ENCODE measurements at places on chromosomes 12 and 14. TPM values are rescaled to one million over a fixed set of nuclear protein-coding genes. Genes with fewer than 3 reads are reported as not detected.
A peak's percentile ranks its signal among the peaks of the same experiment; 100 is the strongest.

HIF1A gene
- 40.3 TPM for polyA plus RNA-seq

DNA sequence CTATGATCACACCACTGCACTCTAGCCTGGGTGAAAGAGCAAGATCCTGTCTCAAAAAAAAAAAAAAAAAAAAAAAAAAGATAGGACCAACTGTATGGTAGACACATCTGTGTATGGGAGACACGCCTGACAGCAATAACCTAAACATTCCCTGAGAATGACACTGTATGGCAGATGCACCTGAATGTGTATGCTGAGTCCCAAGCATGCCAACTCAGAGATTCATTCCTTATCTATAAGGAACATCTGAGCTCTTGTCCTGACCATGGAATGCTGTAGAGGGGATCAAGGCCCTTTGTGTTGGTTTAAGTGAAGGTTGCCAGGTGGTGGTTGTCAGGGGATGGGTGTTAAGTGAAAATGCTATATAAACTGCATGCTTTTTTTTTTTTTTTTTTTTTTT lies 19.2 kb upstream of the LGALS3 start:
- no peak overlapping the region for H3K4me3 ChIP-seq
- no peaks in the 10 kb centered on the region for H3K27me3 ChIP-seq
- no peaks in the 10 kb centered on the region for H3K36me3 ChIP-seq
- H3K27ac ChIP-seq = no peak overlapping the region
- peaks cover 30% of the 10 kb centered on the region for H3K4me1 ChIP-seq

- H3K27ac ChIP-seq = peak within 1 kb of the TSS; percentile 78
- peak; percentile 90 for DNase-seq
- H3K27me3 ChIP-seq = no peaks in the 10 kb centered on the region
Measured at GRCh38 chr12:2959192-2959504, at the start of gene TEAD4. Gene TEAD4 (plus strand): TSS chr12:2959397.

DNA sequence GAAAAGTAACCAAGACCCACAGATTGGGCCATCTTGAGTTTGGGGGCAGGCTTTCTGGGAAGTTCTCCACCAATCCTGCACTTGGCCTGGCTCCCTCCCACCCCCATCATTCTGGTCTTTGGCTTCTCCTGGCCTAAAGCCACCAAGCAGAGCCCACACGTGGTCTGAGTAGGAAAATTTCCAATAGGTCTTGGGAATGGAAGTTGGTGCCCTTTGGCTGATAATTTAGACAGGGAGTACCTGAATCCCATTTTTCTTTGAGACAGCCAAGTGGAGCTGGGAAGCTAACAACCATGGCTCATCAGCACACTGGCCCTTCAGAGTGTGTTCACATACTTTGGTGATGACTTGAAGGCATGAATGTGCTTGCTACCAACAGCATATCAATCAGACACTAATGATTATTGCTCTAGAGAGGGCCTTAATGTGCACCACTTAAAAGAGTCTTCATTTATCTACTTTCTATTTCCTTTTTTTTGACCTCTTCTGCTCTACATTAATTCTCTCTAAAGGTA lies 156.0 kb downstream of the EGLN3 start:
- no peak overlapping the region for H3K27ac ChIP-seq
- H3K27me3 ChIP-seq = peaks cover 1% of the 10 kb centered on the region
- no peaks in the 10 kb centered on the region for H3K4me1 ChIP-seq
- no peak overlapping the region for H3K4me3 ChIP-seq
- no peaks in the 10 kb centered on the region for H3K36me3 ChIP-seq
- no peak for DNase-seq

DNA sequence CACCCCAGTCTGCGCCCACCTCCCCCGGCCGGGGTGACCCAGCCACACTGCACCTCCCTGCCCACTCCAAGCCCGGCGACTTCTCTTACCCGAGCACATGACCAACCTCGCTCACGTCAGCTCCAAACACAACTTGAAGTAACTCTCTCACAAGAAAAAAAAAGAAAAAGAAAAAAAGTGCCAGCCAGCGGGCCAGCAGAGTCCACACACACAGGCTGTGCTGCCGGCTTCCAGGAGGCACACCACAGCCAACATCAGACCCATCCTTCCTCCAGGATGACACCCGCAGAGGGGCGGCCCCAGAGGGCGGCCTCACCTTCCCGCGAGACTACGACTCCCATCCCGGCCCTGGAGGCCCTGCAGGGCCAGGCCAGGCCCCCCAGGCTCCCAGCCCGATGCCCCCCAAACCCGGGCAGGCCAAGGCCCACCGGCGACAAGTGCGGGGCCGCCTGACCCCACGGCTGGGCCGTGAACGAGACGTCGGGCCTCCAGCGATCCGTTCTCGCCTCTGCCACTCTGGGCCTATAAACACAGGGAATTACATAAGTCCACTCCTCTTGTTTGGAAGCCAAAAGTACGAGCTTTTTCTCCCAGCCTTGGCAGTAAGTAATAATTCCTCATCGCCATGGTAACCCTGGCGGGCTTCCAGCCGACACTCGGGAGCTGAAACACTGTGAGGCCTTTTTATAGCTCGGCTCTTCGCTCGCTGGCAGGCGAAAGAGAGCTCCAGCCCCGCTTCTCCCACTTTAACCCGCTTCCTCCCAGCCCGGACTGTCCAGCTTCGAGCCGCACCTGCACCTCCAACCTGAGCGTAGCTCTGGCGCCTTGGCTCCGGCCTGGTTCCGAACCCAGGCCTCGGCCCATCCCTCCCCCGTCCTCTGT lies 49.1 kb downstream of the NCOR2 start:
- peaks cover 89% of the 10 kb centered on the region for H3K4me1 ChIP-seq
- DNase-seq = peak; percentile 99
- no peaks in the 10 kb centered on the region for H3K36me3 ChIP-seq
- H3K27ac ChIP-seq = peak overlapping the region; percentile 97
- H3K4me3 ChIP-seq = peak overlapping the region; percentile 42

- no peak overlapping the region for H3K27ac ChIP-seq
- peak; percentile 42 for DNase-seq
- no peak overlapping the region for H3K4me3 ChIP-seq
- H3K27me3 ChIP-seq = no peaks in the 10 kb centered on the region
Measured at GRCh38 chr12:119843100-119843499, 34.0 kb downstream of the CIT start.

RBM25 gene
- polyA plus RNA-seq = 28.8 TPM

TAS2R30 gene
- not detected for polyA plus RNA-seq

SERPINA5 gene
- 5.9 TPM for polyA plus RNA-seq

- H3K27ac ChIP-seq = no peak overlapping the region
- H3K36me3 ChIP-seq = no peaks in the 10 kb centered on the region
- peak; percentile 15 for DNase-seq
- H3K4me3 ChIP-seq = no peak overlapping the region
- no peaks in the 10 kb centered on the region for H3K27me3 ChIP-seq
Measured at GRCh38 chr12:99343960-99344359, 303.6 kb upstream of the GARIN6 start.

DENR gene
- 29.8 TPM for polyA plus RNA-seq

DNA sequence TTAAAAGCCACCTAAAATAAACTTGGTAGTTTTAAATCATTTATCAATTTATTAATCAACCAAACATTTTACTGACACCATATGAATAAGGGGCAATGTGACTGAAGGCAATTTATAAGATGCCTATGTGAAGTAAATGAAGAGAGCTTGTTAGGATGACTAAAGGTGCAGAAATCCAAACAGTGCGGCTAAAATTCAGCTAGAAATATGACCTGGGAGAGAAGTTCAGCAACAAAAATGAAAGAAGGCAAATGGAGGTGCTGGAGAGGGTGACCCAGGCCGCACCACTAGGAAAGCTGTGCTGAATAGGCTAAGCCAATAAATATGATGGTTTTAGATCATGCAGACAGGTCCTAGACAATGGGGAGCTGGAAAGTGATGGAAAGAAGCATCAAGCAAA lies 403.7 kb downstream of the BTG1 start:
- H3K27me3 ChIP-seq = no peaks in the 10 kb centered on the region
- no peak overlapping the region for H3K4me3 ChIP-seq
- no peak overlapping the region for H3K27ac ChIP-seq
- H3K4me1 ChIP-seq = no peaks in the 10 kb centered on the region
- no peak for DNase-seq
- no peaks in the 10 kb centered on the region for H3K36me3 ChIP-seq

DNA sequence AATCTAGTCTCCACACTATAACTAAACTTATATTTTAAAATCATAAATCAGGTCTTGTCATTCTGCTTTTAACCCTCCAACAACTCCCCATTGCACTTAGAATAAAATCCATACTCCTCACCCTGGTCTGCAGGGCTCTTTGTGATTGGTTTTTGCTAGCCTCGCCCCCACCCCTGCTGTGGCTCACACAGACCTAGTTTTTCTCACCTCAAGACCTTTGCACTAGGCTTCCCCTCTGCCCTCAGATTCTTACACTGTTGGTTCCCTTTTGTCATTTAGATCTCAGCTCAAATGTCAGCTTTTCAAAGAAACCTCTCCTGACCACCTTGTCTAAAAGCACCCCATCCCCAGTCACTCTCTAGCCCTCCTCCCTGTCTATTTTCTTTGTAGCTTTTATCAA lies 10.7 kb upstream of the LHX5 start:
- no peaks in the 10 kb centered on the region for H3K36me3 ChIP-seq
- DNase-seq = no peak
- no peak overlapping the region for H3K4me3 ChIP-seq
- peaks cover 98% of the 10 kb centered on the region for H3K27me3 ChIP-seq

DNA sequence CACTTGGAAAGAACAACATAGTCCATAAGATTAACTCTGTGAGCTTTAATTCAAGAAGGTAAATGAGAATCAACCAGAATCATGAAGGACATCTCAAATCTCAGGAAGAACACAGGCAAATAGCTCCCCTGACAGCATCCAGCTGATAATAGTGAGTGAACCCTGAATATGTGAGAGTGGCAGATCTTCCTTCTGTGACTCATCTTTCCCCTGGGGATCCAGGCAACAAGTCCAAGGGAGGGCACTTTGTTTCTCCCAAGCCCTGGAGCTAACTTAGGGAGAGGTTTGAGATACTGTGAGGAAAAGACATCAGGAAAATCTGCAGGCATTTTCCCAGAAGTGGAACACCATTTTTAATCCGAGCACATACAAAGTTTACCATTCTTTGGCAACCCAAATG lies 763.9 kb upstream of the MGAT4C start:
- no peaks in the 10 kb centered on the region for H3K36me3 ChIP-seq
- no peak overlapping the region for H3K27ac ChIP-seq
- no peaks in the 10 kb centered on the region for H3K27me3 ChIP-seq

DNA sequence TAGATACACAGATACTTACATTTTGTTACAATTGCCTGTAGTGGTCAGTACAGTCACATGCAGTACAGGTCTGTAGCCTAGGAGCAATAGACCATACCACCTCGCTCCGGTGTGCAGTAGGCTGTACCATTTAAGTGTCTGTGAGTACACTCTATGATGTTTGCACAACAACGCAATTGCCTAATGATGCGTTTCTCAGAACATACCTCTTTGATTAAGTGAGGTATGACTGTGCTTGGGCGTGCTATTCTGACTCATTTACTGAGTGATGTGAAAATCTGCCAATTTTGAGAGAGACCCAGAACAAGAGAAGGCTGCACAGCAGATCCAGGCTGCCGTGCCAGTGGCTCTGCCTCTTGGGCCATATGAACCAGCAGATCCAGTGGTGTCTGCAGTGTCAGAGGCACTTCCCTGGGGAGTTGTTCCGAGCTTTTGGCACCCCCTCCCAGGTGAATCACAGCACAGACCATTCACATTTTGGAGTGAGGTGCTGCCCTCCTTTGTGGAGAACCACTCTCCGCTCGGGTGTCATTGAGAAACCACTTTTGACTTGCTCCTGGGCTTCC lies 20.4 kb downstream of the DLK1 start:
- H3K4me3 ChIP-seq = no peak overlapping the region
- no peak overlapping the region for H3K27ac ChIP-seq
- peak; percentile 71 for DNase-seq
- H3K36me3 ChIP-seq = no peaks in the 10 kb centered on the region
- no peaks in the 10 kb centered on the region for H3K4me1 ChIP-seq
- H3K27me3 ChIP-seq = no peaks in the 10 kb centered on the region

LPAR5 gene
- 2.0 TPM for polyA plus RNA-seq

- H3K36me3 ChIP-seq = no peaks in the 10 kb centered on the region
- no peaks in the 10 kb centered on the region for H3K27me3 ChIP-seq
- no peaks in the 10 kb centered on the region for H3K4me1 ChIP-seq
- no peak overlapping the region for H3K4me3 ChIP-seq
Measured at GRCh38 chr12:99914206-99914605, 70.5 kb downstream of the ANKS1B start.

GRCh38 chr12:77577791-77578190 lies 252.9 kb upstream of the NAV3 start:
- H3K27me3 ChIP-seq = no peaks in the 10 kb centered on the region
- H3K4me1 ChIP-seq = no peaks in the 10 kb centered on the region
- no peak overlapping the region for H3K4me3 ChIP-seq
- no peak for DNase-seq

DNA sequence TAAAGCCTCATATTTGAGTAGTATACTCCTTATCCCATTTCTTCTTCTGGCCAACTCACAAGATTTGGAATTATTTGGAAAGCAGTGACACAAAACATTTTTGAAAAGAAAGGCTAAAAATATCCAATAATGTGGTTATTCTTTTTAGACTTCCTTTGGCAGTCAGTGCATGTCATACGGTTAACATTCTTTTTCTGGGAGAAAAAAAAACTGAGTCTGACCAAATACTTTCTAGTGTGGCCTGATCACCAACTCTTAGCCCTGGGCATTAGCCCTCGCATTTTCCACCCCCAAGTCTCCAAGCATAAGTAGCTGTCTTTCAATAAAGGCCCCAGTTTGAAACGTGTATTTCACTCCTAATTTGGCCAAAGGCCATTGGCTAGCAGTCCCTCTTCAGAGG lies 5.9 kb downstream of the RASSF3 start:
- peaks cover 30% of the 10 kb centered on the region for H3K4me1 ChIP-seq
- H3K4me3 ChIP-seq = no peak overlapping the region
- H3K27me3 ChIP-seq = no peaks in the 10 kb centered on the region
- H3K36me3 ChIP-seq = no peaks in the 10 kb centered on the region

LYZ gene
- 134 TPM for polyA plus RNA-seq

DNA sequence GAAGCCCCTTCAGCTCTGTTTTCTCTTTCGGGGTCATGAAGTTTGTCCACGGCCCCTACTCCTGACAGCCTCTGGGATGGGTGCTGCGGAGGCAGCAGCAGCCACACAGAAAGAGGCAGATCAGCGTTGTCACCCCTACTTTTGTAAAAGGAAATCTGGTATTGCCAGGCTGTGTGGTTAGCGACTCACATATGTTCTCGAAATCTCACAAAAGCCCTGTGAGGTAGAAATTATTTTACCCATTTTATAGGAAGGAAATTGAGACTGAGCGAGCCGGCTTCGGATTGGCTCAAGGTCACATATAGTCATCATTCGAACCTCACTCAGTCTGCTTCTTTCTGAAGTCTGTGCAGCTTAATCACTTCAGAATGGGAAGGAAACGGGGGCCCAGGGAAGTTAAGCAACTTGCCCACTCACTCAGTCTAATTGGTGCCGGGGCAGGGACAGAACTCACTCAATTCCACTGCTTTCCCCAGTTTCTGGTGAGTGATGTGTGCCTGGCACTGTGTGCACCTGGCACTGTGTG lies 1.1 kb upstream of the CKAP4 start:
- H3K4me1 ChIP-seq = peaks cover 50% of the 10 kb centered on the region
- H3K27ac ChIP-seq = peak overlapping the region; percentile 99
- H3K36me3 ChIP-seq = no peaks in the 10 kb centered on the region
- peak; percentile 51 for DNase-seq

DNA sequence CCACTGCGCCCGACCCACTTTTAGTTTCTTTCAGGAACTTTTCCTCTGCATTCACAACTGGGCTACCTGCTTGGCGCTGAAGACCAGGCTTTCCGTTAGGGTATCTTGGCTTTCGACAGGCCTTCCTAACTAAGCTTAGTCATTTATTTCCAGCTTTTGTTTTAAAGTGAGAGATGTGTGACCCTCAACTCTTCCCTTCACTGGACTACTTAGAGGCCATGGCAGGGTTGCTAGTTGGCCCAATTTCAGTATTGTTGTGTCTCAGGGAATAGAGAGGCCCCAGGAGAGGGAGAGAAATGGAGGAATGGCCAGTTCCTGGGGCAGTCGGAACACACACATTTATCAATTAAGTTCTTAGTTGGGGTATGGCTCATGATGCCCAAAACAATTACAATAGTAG lies 10.4 kb downstream of the MTA1 start:
- peak overlapping the region; percentile 4 for H3K27ac ChIP-seq
- no peak for DNase-seq
- no peak overlapping the region for H3K4me3 ChIP-seq
- no peaks in the 10 kb centered on the region for H3K27me3 ChIP-seq
- no peaks in the 10 kb centered on the region for H3K36me3 ChIP-seq

Data from stomach (tissue), 19 donors.